Fibroblast of skin of scalp (primary cell): ENCODE measurements at places on chromosomes 6 and 20.

DNA sequence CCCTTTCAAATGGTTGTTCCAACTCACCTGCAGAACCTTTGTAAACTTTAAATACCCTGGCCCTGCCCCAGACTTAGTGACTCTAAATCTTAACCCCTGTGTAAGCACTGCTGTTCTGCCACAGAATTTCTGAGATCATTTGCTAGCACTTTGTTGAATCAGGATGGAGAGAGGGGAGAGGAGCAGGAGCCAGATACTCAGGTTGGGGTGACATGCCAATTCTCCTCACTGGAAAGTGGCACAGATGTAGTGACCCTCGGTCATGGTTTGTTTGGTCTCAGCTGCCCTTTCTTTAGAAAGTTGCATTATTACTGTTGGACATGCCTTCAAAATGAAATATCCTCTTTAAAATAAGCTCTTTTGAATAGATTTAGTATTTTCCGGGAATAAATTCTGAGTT is 168.0 kb downstream of the ZFAND3 start:
- no peak for DNase-seq

DNA sequence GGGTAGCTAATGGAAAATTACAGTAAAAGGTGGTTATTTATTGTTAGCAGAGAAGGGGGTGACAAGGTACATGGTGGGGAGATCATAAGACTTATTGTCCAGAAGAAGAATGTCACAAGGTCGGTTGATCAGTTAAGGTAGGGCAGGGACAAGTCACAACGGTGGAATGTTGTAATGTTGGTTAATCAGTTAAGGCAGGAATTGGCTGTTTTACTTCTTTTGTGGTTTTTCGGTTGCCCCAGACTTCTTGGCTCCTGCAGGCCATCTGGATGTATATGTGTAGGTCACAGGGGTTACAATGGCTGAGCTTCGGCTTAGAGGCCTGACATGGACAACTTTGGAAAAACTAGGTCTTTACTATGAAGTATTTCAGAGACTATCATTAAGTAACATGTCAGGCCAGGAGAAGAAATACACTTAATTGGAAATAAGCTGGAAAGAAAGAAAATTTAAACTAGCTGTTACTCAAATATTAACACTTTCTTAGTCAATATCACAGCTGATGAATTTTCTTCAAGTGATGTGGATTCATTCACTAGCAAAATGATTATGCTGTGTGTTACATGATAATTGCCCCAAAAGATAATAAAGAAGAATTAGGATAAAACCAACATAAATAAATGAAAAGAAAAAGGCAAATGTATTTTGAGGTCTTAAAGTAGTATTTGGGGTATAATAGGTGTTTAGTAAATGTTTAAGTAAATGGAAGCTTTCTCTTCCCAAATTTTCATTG is 4.4 kb downstream of the AIG1 start:
- no peak for DNase-seq

DNA sequence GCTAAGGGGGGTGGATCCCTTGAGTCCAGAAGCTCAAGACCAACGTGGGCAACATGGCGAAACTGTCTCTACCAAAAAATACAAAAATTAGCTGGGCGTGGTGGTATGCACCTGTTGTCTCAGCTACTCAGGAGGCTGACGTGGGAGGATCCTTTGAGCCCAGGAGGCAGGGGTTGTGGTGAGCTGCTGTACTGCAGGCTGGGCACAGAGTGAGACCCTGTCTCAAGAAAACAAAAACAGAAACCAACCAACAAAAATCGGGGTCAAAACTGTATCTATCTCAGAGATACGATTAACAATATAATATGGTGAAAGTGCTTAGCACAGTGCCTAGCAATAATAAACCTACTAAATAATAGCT is 20.7 kb upstream of the BCAS1 start:
- DNase-seq, result no peak

- no peak for DNase-seq
Observed at GRCh38 chr20:52166150-52166549, 25.4 kb downstream of the ZFP64 start.

DNA sequence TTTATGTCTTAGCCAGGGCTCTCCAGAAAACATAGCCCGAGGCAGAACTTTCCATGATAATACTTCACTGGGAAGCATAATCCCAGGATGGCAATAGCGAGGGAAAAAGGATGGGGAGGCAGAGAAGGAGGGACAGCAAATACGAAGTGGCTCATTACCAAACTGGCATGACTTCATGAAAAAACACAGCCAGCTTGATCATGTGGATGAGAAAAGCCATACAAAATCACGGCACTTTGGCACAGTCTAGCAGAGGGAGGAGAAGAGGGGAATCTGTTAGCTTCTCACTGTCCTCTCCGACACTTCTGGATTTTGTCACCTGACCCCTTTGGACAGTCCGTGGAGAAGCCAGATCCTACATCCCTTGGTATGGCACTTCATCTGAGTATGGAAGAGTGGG is 212.5 kb upstream of the GRIK2 start:
- DNase-seq, result no peak

DNA sequence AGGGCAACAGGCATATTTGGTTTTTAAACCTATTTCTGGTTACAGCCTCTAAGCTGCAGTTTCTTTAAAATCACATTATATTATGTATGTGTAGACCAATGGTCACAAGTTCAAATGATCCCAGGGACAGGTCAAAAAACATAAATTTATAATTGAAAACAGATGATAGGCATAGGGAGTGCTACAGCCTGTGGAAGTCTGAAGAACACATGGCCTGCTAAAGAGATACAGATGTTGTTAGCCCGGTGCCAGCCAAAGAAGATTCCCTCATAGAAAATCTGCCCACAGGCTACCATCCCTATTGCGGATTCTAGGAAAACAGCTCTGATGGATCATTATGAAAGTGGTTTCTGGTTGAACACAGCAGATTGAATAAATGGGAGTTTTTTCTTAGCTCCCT is 65.3 kb downstream of the NRSN1 start:
- DNase-seq, result no peak

DNA sequence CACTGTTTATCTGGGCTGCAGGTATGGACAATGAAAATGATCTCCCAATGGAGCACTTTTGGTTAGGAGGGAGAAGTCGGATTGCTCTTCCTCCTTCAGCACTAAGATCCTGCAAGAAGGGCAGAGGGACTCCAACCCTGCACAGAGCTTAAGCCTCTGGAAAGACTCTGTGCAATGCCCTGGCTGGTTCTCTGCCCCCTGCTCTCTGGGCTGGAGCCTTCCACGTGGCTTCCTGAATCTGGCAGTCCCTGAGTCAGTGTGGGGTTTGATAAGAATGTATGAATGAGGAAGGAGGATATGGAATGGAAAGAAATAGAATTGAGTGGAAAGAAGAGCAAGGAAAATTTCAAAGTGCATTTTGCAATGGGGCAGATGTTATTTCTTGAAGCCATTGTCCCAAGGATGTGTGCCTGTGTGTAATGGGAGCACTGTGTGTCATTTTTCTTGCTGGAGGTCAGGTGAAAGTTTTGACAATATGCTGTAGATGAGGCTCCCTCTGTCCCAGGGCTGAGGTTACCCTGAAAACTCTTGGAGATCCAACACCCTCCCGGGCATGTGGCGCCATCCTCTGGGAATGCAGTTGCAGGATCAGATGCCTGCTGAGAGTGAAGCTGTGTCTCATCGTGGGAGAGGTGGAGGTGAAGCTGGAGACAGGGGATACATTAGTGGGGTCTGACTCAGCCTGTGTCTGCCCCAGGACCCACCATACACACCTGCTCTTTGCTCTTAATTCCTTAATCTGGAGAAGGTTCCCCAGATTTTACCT is 16.3 kb upstream of the CST9L start:
- no peak for DNase-seq

GRCh38 chr6:39386487-39386886 is 64.0 kb upstream of the KCNK16 start:
- DNase-seq, result no peak

DNA sequence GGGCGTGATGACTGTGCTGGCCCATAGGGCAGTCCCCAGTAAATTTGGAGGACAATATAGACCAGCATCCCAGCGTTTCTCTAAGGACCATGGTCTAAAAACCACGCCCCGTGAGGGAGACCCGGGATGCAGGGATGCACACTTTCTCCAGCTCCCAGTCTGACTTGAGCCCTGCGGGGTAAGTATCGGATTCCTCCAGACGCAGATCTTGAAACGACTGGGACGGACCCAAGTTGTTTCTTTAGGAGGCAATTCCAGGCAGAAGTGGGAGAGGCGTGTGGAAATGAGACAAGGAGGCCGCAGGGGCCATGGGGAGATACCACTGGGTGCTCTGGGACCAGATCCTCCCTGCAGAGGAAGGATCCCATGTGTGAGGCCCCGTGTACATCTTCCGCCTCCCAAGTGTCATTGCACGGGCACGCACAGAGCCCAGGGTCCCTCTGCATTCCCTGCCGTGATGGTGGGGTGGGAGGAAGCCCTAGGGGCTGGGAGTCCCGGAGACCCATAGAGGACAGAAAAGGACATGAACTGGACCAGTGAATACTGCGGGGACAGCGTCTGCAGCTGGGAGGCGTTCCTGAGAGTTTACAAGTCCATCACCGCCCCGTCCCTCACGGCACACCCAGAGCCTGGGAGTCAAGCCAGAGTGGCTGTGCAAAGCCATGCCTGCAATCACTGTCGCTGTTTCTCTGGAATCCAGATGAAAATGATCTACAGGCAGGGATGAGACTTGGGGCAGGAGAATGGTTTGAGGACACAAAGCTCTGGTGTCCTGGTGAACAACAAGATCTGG is 522.9 kb downstream of the CDH26 start:
- no peak for DNase-seq

GRCh38 chr6:123629258-123629941 is 7.3 kb downstream of the TRDN start:
- no peak for DNase-seq

DNA sequence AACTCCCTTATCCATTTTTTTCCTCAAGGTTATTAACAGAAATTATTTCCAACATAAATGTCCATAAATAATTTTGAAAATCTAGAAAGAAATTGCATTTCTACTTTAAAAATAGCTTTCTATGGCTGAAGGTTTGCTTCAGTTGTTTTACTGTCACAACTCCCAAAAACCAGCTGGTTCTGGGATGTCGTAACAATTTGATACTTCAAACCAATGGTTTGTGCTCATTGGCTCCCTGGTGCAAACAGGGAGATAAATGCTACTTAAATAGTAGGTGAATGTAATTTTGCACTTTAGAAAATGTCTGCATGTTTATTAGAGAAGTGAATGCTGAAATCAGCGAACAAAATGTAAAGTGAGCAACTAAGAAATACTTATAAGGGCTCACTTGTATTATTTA is 31.1 kb downstream of the LAMA2 start:
- DNase-seq, result no peak

DNA sequence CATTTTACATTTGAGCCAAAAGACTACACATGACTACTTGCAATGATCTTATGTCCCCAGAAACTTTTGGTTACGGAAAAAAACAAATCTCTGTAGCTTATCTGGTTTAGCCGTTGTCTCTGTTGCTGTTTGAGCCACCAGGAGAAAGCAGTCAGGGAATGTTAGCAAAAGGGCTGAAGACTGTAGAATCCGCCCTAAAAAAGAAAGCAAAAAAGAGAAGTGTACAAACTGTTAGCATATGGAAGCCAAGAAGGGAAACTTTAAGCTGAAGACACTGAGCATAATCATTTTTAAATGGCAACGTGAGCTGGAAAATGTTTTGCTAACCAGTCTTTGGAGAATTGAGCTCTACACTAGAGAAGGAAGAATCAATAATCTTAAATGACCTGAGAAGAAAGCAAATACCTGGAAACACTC is 69.9 kb upstream of the MYLIP start:
- no peak for DNase-seq

DNA sequence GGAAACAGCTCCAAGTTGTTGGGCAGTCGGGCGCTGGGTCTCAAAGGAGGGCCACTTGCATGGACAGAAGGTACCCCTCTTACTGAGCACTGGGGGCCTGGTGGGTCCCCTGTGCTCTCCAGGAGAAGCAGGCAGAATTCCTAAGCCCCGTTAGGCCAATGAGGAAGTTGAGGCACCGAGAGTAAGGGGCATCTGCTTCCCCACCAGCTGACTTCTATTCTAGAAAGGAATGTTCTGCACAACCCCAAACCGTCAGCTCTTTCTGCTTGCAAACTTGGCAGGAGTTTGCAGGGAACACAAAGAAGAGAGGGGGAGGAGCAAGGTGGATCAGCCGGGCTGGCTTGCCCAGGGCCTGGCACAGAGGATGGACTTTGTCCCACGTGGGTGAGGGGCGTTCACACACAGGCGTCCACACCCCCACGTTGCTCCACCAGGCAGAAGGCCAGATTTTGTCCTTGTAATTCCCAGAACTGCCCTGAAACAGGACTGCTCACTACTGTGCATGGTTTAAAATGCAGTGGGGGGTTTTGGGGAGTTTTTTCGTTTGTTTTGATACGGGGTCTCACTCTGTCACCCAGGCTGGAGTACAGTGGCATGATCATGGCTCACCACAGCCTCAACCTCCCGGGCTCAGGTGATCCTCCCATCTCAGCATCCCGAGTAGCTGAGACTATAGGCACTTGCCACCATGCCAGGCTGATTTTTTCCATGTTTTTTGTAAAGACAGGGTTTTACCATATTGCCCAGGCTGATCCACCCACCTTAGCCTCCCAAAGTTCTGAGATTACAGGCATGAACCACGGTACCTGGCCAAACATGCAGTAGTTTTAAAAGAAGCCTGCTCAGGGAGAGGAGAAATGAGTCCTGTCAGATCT is 93.3 kb downstream of the SNX5 start:
- DNase-seq, result peak; percentile 61

GRCh38 chr6:168851460-168852375 is 401.9 kb downstream of the THBS2 start:
- peak; percentile 14 for DNase-seq

GRCh38 chr20:34401741-34402455 is 38.8 kb downstream of the ITCH start:
- DNase-seq, result no peak

DNA sequence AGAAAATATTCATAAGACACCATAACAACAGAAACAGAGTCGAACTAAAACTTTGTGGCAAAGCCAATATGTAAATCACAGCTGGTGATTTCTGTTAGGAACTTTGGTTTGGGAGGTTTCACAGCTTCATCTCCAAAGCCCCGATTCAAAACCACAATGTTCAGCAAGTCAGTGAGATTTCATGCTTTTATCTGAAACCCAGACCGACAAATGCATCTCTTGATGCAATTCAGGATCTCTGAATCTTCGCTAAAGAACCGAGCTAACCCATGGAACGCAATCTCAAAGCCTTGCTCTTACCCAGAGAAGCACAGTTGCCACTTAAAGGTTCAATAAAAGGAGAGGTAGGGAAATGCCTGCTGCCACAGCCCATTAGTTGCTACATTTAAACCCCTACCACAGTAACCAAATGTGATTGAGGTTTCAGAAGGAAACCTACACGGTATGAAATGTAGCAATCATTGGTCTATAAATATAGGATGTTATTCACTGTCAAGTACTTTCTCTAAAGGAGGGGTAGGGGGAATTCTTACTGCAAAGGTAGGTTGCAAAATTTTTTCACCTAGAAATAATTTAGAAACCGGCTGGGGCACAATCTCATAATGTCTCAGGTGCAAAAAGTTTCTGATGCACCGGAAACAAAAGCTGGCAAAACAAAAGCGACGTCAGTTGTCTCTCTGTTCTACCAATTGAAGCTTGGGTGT is 381.0 kb upstream of the ARID1B start:
- no peak for DNase-seq

GRCh38 chr6:111971181-111971841 is 82.6 kb upstream of the CCN6 start:
- no peak for DNase-seq
